ENCODE measurements at places on chromosomes 5 and 9.

DNA sequence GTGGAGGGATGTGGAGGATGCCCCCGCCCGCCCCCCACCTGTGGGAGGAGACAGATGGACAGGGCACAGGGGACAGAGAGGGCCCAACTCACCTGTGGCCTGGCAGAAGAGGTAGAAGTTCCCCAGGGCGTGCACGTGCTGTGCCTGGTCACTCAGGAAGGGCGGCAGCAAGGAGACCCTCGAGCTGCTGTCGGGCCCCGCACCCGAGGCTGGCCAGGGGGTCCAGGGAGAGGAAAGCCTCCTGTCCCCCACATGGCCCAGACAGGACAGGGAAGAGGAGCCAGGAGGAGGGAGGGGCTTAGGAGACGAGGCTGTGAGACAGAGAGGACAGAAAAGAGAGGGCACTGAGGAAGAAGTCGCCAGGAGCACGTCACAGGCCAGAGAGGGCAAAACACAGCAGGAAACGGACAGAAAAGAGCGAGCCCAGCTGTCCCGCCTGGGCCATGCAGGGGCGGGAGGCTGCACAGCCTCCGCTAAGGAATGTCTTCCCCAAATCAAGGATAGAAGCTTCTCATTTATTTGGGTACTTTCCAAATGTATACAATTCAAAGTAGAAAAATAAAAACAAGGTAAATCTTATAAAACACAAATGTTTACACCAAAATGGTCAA is 58.5 kb downstream of the SECISBP2 start:
- DNase-seq: no peak

DNA sequence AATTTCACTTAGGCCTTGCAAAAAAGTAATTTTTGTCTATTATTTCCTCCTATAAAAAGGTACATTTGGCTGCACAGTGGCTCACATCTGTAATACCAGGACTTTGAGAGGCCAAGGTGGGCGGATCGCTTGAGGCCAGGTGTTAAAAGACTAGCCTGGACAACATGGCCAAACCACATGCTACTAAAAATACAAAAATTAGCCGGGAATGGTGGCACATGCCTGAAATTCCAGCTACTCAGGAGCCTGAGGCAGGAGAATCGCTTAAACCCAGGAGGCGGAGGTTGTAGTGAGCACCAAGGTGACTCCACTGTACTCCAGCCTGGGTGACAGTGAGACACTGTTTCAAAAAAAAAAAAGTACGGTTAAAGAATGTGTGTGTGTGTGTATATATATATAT is 15.7 kb downstream of the NUP155 start:
- no peak for DNase-seq

DNA sequence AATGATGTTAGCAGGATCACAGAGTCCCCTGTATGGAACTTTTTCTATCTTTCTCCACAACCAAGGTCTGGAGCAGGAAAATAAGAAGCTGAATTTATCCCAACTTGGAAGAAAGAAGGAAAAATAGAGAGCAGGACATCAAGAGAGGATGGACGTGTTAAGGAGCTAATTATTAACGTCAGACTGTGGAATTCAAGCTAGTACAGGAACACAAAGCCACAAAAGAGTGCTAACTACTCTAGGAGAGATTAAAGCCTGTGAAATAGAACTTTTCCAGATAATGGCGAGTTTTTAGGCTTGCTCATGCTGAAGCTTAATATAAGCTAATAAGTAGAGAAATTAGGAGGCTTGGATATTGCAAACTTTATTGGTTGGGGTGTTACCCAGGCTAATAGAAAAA is 632 bp upstream of the SPINK13 start:
- no peak for DNase-seq

DNA sequence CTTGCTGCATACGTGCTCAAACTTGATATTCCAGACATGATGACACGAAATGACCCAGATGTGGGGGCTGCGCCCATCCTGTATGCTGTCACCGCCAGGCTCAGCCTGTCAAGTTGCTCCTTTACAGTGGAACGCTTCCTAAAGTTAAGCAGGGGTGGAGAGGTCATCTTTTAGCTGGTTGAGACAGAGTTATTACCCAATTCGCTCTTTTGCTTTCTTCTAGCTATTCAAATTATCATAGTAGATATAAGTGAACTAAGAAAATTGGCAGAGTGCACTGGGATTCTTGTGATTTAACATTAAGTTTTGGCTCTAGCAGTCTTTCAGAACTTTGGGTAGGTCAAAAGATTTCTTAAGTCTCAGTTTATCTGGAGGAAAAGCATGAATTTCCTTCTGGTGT is 69.8 kb upstream of the BASP1 start:
- DNase-seq: no peak

GRCh38 chr5:127290019-127290945 is at the start of gene MEGF10:
TSS of gene MEGF10 (plus strand) at chr5:127290796. CDS start at chr5:127331309, 40,513 bp downstream.
- DNase-seq: peak; percentile 45

DNA sequence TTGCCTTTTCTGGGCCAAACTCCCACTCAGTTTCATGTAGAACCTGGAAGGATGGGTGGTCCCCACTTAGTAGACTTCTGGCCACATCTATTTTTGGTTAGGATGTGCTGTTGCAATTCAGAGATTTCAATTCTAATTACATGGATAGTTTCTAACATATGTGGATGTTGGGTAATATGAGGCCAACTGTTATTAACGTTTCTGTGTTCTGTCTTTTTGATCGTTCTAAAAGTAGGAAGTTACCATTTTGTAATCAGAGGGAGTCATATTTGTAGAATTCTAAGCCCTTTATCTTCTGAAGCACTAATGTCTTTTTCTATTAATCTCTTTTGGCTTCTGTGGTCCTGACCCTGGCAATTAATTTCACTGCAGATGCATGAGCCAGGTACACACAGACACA is 141.6 kb upstream of the SPEF2 start:
- DNase-seq: no peak

DNA sequence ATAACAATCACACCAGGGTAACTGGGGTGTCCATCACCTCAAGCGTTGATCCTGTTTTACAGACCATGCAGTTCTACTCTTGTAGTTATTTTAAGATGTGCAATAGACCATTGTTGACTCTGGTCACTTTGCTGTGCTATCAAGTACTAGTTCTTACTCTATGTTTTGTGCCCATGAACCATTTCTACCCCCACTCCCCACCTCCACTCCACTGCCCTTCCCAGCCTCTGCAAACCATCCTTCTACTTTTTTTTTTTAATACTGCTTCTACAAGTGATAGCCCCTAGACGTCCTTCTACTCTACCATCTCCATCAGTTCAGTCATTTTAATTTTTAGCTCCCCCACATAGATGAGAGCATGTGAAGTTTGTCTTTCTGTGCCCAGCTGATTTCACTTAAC is 38.8 kb downstream of the EHMT1 start:
- no peak for DNase-seq

DNA sequence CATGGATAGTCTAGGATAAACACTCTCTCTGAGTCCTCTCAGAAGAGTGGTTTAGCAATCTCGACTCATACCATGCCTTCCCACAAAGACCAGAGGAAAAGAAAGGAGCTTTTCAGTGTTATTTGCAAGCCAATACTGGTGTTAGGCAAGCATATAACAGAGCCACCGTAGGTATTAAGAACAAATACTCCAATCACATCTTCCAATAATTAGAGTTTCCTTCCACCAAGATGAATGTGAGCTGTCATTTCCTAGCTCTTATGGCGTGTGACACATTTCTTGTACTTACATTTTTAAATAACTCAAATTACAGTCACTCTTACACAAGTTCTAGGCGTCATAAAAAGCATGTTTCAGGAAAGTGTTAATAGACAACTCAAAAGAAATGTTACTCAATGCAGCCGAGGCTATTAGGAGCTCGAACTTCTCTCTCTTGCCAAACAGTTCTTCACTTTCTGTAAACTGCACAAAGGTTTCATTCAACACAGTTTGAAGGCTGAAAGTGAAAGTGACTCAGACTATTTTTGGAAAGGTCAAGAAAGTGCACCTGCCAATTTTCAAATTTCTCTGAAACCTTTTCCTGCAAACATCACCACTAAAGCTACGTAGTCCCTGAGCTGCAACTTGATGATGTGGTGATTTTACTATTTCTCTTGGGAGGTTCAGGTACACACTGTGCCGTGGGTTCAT is 153.8 kb downstream of the AUH start:
- no peak for DNase-seq

DNA sequence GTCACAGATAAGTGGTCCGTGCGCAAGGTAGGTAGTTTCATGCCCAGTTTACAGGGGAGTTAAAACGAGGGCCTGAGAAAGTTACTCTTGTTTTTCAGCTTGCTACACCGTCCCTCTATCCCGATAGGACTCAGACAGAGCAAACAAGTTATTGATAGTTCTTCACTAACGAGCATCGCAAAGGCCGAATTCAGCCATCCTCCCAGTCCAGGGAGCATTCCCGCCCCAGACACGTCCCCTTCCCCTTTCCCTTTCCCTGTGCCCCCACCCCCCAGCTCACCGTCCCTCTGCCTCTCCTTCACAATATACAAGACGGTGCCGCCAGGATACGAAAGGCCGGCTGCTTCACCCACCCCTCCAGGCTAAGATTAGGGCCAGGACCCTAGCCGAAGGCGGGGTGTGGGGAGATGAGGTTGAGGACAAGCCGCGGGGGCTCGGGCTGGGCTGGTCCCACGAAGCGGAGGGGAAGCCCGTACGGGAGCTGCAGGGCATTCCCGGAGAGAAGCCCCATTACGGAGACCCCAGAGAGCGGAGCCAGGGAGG is 599 bp downstream of the KIAA1191 start:
- no peak for DNase-seq

- DNase-seq: peak; percentile 28
These were observed 33.4 kb upstream of the SUSD3 start for GRCh38 chr9:93024986-93025630.

DNA sequence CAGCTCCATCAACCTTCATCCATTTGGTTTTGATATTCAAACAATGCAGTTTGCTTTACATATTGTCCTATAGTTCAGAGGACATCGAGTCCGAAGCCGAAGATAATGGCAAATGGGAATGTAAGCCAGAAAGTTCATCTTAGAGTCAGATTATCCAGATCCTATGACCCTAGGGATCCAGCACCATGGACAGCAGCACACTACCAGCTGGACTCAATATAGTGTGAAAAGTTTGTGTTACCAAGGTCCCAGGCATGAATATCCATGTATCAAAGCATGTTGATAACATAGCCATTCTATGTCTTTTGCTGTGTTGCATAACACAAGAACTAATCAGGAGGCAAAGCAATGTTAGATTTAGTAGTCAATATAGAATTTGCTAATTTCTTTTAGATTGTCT is 46.3 kb downstream of the FSTL4 start:
- DNase-seq: no peak

DNA sequence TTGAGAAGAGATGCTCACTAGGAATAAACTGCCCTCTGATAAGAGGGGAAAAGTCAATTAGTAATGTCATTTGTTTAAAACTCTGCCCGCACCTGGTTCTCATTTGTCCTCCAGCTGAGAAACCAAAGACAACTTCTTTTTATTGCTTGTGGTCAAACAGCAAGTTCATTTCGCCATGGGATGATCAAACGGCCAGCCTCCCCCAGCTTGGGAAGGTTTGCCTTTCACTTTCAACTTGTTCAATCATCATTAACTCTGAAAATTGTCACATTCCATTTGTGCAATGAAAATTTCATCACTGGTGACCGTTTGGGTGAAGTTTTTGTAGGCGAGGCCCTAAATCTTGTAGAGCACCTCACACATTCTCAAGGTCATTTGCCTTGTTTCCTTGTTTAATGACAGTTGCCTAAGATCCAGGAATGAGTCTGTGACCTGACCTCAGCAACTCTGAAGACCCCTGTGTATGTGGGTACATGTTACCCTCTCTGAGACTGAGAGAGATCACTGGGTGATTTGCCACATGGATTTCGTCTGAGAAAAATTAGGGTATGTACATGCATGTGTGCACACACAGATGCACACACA is 117.7 kb downstream of the MARCHF3 start:
- DNase-seq: no peak

GRCh38 chr9:117496307-117496706 is 81.5 kb upstream of the ASTN2 start:
- DNase-seq: no peak

GRCh38 chr5:129781594-129781993 is 33.7 kb downstream of the MINAR2 start:
- DNase-seq: no peak

GRCh38 chr9:83299571-83299970 is 236.6 kb upstream of the RASEF start:
- no peak for DNase-seq

DNA sequence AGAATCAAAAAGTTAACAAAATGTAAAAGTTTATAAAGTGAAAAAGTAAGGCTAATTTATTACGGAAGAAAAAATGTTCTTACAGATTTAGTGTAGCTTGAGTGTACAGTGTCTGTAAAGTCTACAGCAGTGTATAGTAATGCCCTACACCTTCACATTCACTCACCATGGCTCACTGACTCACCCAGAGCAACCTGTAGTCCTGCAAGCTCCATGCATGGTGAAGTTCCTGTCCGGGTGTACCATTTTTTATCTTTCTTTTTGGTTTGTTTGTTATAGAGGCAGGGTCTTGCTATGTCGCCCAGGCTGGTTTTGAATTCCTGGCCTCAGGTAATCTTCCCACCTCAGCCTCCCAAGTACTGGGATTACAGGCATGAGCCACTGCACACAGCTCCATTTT is 93.6 kb downstream of the MED27 start:
- DNase-seq: no peak

DNA sequence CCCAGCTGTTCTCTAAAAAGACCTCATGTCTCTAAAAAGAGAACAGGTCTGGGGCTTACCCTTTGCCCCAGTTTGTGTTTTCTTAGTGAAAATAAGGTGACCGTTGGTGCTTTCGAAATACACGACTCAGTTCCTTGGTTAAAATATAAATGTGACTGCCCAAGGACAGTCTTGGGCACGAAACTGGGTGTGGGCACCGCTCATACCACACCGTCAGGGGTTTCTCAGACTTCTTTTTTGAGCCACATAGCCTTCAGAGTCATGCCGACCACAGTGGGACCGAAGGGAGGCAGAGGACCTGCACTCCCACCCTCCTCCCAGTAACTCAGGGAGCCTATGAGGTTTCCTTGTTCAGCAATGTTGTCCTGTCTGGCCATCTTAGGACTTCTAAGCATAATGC is 6.5 kb downstream of the SNX18 start:
- no peak for DNase-seq

DNA sequence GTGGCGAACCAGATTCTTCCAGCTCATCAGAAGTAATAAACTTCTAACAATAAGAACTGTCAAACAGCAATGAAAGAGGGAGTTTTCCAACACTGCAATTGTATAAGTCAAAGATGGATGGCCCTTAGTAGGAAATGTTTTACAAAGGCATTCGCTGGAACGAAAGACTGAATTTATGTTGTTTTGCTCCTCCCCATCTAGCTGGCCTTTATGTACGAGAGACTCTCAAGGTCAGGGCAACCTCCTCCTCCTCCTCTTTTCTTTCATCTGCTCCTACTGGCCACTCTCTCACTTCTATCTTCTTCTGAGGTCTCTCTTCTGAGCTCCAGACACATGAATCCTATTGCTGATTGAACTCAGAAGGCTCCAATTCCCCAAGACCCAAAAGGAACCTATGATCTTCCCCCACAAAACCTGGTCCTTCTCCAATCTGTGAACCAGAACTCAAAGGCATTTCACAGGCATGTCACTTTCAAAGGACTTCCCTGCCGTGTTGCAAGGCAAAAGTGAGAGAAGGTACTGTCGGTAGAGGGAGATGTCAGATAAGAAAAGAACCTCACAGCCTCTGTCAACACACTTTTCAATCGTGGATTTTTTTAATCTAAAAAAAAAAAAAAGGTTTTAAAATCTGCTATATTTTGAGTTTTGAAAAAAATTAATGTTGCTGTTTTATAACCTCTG is 28.5 kb upstream of the PUM3 start:
- DNase-seq: no peak

Data from Right ventricle myocardium superior (tissue), 1 donor.